ENCODE measurements at places on chromosomes 1 and 21.

DNA sequence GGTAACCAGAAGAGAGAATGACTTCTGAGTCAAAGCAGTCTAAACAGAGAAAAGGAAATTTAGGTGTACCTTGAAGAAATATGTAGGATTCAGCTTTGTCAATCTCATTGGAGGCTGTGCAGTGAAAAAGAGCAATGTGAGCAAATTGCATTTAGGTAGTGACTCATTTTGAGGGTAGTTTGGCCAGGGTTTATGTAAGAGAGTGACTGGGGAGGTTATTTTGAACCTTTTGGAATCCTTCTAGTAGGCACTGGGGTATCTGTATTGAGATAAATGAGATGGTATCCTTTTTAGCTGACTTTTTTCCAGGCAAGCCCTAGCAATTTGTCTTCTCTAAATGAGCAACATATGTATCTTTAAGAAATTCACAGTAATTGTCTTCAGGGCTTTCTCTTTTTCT, 95.9 kb downstream of the DISP1 start:
- no peak for DNase-seq

- DNase-seq = no peak
Observed at GRCh38 chr1:54834007-54834541, 33.0 kb upstream of the TTC22 start.

DNA sequence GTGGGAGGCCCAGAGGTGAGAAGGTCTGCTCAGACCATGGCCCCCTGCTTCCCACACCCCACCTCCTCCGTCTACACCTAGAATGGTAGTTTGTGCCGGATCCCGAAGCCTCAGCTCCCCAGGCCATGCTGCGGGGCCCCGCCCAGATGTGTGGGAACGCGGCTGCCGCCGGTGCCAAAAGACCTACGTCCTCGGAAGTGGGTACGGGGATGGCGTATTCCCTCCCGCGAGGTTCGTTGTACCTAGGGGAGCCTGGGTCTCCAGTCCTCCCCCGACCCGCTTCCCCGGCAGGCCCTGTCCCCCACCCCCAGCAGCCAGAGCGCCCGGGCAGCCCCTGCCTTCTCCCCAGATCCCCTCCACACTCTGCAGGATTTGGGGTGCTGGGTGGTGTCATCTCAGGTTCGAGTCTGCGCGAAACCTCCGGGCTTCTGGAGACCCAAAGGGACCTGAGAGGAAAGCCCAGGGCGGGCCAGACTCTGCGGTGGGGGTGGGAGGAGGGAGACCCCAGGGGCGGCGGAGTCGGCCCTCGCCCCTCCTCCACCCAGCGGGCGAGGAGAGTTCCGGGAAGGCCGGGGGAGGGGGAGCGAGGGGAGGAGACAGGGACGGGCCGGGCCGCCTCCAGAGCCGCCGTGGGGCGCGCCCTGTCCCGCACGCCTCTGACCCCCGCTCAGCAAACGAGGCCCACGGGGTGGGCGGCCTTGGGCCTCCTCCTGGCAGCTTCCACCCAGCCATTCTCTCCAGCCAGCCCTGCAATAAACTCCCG, 6.2 kb upstream of the PRDM16 start:
- no peak for DNase-seq

GRCh38 chr1:228353601-228354371, 52.8 kb downstream of the TRIM11 start:
- no peak for DNase-seq

- no peak for DNase-seq
Observed at GRCh38 chr1:162633081-162633762, 958 bp downstream of the DDR2 start.

- no peak for DNase-seq
Observed at GRCh38 chr1:96478228-96478627, 243.4 kb upstream of the PTBP2 start.

GRCh38 chr1:22174446-22175220, 31.7 kb upstream of the WNT4 start:
- DNase-seq = no peak

DNA sequence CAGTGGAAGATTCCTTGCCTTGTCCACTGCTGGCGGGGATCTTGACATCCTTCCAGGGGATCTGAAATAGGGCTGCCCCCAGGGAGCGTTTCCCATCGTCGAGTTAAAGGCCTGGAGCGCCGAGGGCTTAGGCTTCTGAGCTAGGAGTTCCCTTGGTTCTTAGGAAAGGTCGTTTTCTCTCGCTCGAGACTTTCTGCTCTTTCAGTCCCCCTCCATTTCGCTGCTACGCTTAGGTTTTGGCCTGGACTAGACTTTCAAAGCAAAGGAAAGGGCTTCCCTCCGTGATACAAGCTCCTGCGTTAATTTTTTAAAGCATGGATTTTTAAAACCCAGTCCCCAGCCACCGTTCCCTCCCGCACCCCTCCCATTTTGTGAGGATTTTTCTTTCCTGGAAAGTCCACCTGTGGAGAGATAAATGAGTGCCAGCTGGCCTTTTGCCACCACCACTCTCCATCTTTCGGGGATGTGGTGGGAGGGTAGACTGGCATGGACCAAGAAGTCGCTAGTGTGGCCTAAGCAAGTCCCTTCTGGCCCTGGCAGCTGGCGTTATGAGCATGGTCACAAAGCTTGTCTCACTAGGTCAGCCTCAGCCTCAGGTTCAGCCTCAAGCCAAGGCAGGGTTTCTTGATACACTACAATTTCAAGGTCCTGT, 9.2 kb downstream of the NR5A2 start:
- no peak for DNase-seq

GRCh38 chr1:207079706-207080241, 8.9 kb upstream of the C4BPB start:
- DNase-seq = no peak

GRCh38 chr1:49323925-49324540, 547.3 kb upstream of the BEND5 start:
- DNase-seq = no peak

- DNase-seq = no peak
Observed at GRCh38 chr1:198030682-198031081, 113.5 kb downstream of the LHX9 start.

DNA sequence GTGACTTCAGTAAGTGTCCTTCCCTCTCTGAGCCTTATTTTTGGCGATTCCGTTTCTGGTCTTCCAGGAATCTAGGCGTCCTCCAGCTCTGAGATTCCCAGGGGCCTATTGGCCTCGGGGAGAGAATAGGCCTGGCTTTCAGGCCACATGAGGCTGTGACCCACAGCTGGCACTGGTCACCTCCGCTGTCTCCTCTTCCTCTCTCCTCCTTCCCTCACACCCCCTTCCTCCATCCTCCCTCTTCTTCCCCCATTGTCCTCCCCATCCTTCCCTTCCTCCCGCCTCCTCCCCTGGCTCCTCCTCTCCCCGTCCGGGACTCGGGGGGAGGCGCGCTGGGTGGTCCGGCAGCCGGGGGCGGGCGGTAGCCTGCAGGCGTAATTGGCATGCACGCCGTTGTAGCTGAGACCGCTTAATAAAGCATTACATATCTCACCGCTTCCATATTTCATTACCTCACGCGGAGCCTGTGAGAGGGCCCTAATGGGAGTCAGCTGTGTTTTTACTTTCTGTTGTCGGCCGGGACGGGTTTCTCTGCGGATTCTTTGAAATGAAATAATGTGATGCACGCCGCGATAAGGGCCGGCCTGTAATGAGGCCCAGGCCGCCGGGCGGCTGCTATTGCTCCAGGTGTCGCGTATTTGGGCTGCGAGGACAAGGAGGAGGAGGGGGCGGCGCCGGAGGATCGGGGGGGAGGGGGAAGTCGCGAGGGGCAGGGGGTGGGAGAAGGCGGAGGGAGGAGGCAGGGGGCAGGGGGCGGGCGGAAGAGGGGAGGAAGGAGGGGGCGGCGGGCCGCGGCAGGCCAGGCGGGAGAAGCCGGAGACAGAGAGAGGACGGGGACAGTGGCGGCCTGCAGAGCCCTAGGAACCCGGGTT, 95.3 kb downstream of the FOXD2 start:
- no peak for DNase-seq

GRCh38 chr1:203813581-203814341, 18.3 kb downstream of the ZBED6 start:
- no peak for DNase-seq

DNA sequence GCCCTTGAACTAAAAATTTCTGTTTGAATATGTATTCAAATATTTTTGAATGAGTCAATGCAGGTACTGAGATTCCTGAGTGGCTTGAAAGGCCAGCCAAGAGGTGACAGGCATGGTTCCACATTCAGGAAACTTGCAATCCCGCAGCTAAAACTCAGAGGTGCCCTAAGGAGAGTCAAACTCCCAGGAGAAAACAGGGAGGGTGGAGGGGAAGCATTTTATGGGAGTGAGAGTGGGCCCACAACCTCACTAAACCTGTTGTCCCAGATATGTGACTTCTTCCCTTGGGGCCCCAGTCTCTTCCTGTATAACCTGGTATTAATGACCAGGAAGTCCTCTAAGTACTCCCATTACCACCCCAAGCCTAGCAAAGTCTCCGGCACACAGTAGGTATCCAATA, 189.6 kb downstream of the PLPP3 start:
- no peak for DNase-seq

GRCh38 chr1:30597711-30598110, 125.7 kb downstream of the MATN1 start:
- DNase-seq = no peak

DNA sequence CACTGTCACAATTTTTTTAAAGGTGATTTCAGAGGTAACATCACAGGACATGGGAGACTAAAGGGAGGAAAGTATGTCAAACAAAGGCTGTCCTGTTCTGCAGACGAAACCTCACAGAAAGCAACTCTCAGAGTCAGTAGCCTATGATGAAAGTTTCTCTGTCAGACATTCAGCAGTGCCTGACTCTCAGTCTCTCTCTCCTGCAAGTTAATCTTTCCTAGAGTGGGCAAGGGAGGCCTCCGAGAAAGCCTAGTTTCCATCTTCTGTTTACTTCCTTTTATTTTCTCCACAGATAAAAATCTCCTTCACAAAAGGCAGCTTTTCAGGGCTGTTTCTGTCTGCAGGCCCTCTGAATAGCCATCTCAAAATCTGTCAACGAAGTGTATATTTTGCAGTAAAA, 24.9 kb upstream of the FMO2 start:
- peak; percentile 36 for DNase-seq

DNA sequence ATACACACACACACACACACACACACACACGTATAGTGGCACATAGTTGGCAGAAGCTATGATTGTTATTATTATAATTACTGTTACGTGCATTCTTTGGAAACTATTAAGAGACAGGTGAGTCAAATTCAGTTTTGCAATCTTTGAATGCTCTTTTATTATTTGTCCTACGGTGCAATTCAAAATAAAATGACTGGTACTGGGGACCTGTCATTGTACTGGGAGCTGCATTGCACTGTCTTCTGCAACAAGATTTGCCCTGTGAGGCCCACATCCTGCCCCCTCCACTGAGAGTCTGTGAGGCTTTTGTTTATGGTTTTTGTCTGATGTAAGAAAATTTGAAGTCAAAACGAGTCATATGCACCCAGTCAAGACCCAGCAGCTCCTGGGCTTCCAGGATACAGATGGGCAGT, 1.9 kb downstream of the LY9 start:
- no peak for DNase-seq

DNA sequence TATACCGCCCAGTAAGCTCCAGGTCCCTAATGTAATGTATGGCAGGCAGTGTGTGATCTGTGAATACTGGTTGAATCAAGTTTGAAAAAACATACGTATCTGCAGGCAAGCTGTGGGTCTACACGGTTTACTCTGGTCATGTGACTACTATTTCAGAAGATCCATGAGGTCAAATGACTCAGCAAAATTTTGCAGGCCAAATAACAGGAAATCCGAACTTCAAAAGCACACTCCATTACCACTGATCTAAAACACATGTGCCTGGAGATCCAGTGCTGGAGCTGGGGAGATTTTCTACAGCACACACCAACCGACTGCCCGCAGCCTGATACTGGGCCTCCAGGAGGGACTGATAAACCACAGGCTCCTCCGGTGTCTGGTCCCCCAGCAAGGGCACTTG, 64.5 kb upstream of the SLC44A3 start:
- peak; percentile 81 for DNase-seq

DNA sequence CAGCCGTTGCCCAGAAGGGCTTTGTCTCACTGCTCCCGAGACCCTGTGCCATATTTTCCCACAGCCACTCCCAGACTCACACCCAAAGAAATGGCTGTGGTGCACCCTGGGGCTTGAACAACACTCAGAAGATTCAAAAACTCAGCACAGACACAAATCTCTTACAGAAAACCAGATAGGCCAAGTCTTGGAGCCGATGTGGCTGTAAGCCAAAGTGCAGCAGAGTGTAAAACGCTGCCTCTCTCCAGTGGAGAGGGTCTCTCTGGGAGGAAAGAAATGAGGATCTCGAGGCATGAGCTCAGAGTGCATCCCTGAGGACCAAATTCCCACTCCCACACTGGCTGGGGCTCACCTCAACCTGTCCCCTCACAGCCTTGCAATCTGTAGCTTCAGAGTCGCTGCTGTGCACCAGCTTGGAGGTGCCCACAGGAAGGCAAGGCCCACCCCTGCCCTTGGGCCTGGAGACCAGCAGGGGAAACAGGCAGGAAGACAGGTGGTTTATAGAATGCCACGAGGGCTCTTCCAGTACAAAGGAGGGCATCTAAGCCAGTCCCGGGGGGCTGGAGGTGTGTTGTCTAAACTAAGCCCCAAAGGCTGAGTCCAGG, 171.3 kb upstream of the AJAP1 start:
- DNase-seq = no peak

DNA sequence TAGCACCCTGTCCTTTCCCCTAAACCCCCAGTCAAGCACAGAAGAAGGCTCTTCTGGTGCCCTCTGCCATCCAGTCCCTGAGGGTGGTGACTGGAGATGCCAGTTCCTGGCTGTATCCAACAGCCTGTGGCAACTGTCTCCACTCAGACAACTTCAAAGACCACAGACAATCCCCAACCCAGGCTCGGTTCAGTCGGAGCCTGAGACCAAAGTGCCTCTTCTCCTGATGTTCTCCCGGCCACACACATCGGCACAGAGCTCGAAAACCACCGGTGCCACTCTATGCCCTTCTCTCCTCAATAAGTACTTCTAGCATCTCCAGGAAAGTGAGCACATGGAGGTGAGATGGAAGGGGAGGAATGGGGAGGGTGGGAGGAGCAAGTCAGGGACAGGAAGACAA, 39.6 kb upstream of the HMGB4 start:
- no peak for DNase-seq

- DNase-seq = no peak
Observed at GRCh38 chr1:33182896-33183295, 1.1 kb upstream of the TRIM62 start.

Data from HepG2 (cell line).